Activated naive CD4-positive, alpha-beta T cell treated with anti-CD3 and anti-CD28 coated beads for 36 hours (primary cell): ENCODE measurements at places on chromosomes 12 and 14. TPM values are rescaled to one million over a fixed set of nuclear protein-coding genes. Genes with fewer than 3 reads are reported as not detected.
A peak's percentile ranks its signal among the peaks of the same experiment; 100 is the strongest.

The MAPK1IP1L gene
- 78.2 TPM for total RNA-seq

The MGP gene
- not detected for total RNA-seq

GRCh38 chr12:26711569-26711968 lies 121.4 kb downstream of the ITPR2 start:
- H3K36me3 ChIP-seq: peaks cover 22% of the 10 kb centered on the region
- H3K4me3 ChIP-seq: no peak overlapping the region
- no peak for DNase-seq
- H3K4me1 ChIP-seq: no peaks in the 10 kb centered on the region

GRCh38 chr12:48996794-48997718 lies 2.1 kb downstream of the DDN start:
- H3K4me1 ChIP-seq: peaks cover 35% of the 10 kb centered on the region
- peaks cover 58% of the 10 kb centered on the region for H3K27me3 ChIP-seq
- H3K27ac ChIP-seq: no peak overlapping the region
- peak; percentile 81 for DNase-seq

GRCh38 chr12:753611-754472 lies 1.5 kb downstream of the WNK1 start:
- no peaks in the 10 kb centered on the region for H3K27me3 ChIP-seq
- H3K36me3 ChIP-seq: peaks cover 28% of the 10 kb centered on the region
- peak overlapping the region; percentile 94 for H3K27ac ChIP-seq
- no peak overlapping the region for H3K4me3 ChIP-seq

- H3K4me1 ChIP-seq: no peaks in the 10 kb centered on the region
- no peak overlapping the region for H3K4me3 ChIP-seq
- H3K27ac ChIP-seq: no peak overlapping the region
Observed at GRCh38 chr12:128138125-128138524, 128.8 kb upstream of the TMEM132C start.

DNA sequence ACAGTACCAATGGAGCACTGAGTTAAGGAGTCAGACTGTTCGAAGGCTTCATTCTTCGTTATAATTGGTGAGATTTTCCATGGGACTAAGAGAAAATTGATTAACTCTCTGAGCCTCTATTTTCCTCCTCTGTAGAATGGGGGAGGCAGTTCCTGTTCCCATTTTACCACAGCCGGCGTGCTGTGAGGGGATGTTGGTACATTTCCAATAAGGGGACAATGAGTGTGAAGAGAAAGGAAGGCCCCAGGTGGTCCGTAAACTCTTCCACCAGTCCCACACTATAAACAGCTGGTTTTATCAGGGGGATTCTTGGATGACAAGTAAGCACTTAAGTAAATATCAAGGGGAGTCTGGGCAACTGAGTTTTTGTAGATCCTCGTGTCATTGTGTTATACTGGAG lies 109.9 kb downstream of the DAD1 start:
- H3K27ac ChIP-seq: peak overlapping the region; percentile 92
- H3K4me1 ChIP-seq: no peaks in the 10 kb centered on the region
- peak overlapping the region; percentile 62 for H3K4me3 ChIP-seq
- no peaks in the 10 kb centered on the region for H3K27me3 ChIP-seq
- DNase-seq: no peak

DNA sequence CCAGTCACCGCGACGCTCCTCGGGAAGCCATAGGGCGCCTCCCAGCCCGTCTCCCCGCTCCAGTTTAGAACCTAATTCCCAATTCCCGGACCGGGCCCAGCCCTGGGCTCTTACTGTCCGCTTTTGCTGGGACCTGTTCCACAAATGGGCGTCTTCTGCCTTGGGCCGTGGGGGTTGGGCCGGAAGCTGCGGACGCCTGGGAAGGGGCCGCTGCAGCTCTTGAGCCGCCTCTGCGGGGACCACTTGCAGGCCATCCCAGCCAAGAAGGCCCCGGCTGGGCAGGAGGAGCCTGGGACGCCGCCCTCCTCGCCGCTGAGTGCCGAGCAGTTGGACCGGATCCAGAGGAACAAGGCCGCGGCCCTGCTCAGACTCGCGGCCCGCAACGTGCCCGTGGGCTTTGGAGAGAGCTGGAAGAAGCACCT lies 797 bp downstream of the UNG start:
- peaks cover 34% of the 10 kb centered on the region for H3K4me1 ChIP-seq
- peak; percentile 38 for DNase-seq
- H3K27ac ChIP-seq: peak overlapping the region; percentile 36
- H3K27me3 ChIP-seq: no peaks in the 10 kb centered on the region
- peak overlapping the region; percentile 76 for H3K4me3 ChIP-seq

- DNase-seq: no peak
- H3K36me3 ChIP-seq: no peaks in the 10 kb centered on the region
- peaks cover 15% of the 10 kb centered on the region for H3K4me1 ChIP-seq
- no peak overlapping the region for H3K4me3 ChIP-seq
- no peak overlapping the region for H3K27ac ChIP-seq
- H3K27me3 ChIP-seq: no peaks in the 10 kb centered on the region
Observed at GRCh38 chr12:110754101-110754793, 11.6 kb upstream of the PPP1CC start.

DNA sequence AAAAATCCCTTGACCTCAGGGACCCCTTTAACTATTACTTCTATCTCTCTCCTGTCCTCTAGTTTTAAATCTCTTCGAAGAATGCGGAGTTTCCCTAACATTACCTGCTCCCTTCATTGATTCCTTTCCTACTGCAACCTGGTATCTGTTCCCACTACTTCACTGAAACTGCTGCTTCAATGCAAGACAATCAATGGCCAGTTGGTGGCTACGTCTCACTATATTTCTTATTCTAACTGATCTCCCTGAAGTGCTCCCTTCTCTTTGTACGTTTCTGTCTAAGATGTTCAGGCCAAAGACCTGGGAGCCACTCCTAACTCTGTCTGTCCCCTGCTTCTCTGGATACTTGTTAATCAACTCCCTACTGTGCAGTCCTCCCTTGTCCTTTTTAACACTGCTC lies 10.3 kb upstream of the KCNA1 start:
- H3K4me1 ChIP-seq: no peaks in the 10 kb centered on the region
- peaks cover 21% of the 10 kb centered on the region for H3K27me3 ChIP-seq
- no peak overlapping the region for H3K27ac ChIP-seq
- DNase-seq: no peak
- no peaks in the 10 kb centered on the region for H3K36me3 ChIP-seq
- H3K4me3 ChIP-seq: no peak overlapping the region
